H1 (cell line): ENCODE measurements at places on chromosomes 1 and 21.
A peak's percentile ranks its signal among the peaks of the same experiment; 100 is the strongest.

- no peak overlapping the region for H3K4me3 ChIP-seq
- no peaks in the 10 kb centered on the region for H3K27me3 ChIP-seq
- H3K27ac ChIP-seq, result no peak overlapping the region
- H3K4me1 ChIP-seq, result peaks cover 4% of the 10 kb centered on the region
Measured at GRCh38 chr1:21701401-21701800, 32.2 kb upstream of the RAP1GAP start.

GRCh38 chr1:161987872-161988271 lies 35.8 kb downstream of the OLFML2B start:
- no peak overlapping the region for H3K27ac ChIP-seq
- H3K4me1 ChIP-seq, result no peaks in the 10 kb centered on the region
- no peaks in the 10 kb centered on the region for H3K27me3 ChIP-seq
- H3K4me3 ChIP-seq, result no peak overlapping the region
- no peaks in the 10 kb centered on the region for H3K36me3 ChIP-seq
- no peak for DNase-seq

DNA sequence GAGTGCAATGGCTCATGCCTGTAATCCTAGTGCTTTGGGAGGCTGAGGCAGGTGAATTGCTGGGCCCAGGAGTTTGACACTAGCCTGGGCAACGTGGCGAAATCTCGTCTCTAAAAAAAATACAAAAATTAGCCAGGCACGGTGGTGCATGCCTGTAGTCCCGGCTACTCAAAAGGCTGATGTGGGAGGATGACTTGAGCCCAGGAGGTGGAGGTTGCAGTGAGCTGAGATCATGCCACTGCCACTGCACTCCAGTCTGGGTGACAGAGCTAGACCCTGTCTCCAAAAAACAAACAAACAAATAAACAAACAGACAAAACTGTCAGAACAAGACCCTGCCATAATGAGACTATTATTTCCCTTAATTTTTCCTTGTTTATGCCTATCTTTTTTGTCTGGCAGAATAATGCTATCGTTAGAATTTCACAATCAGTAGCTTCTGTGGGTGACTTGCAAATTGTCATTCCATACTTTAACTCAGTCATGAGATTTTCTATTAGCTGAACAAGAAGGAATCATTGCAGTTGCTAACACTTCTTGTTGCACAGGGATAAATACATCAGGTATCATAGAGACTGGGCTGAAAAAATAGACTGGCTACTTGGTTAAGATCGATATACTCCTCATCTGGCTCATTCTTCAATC lies 7.5 kb upstream of the THEM4 start:
- H3K4me3 ChIP-seq, result no peak overlapping the region
- DNase-seq, result no peak
- no peak overlapping the region for H3K27ac ChIP-seq
- H3K36me3 ChIP-seq, result no peaks in the 10 kb centered on the region

- no peaks in the 10 kb centered on the region for H3K27me3 ChIP-seq
- DNase-seq, result no peak
- no peak overlapping the region for H3K27ac ChIP-seq
- H3K4me3 ChIP-seq, result no peak overlapping the region
- H3K4me1 ChIP-seq, result no peaks in the 10 kb centered on the region
- no peaks in the 10 kb centered on the region for H3K36me3 ChIP-seq
Measured at GRCh38 chr1:199029855-199030254, 391.0 kb downstream of the PTPRC start.

DNA sequence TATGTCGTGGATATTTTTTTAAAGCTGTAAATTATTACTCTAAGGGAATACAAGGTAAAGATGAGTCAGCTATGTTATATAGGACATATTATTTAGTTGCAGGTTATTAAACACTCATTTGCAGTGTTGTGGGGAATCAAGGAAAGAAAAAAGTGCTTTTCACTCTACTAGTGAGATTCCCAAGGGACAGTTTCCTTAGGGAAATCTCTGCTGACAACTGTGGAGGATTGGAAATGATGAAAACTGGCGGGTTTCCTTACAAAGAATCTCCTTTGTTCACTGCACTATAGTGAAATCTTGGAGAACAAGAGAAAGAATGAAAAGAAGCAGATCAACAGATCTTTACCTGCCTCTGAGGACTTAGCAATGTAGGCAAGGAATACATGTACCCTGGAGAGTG lies 24.5 kb upstream of the TRIM45 start:
- H3K4me1 ChIP-seq, result no peaks in the 10 kb centered on the region
- no peak for DNase-seq
- H3K27ac ChIP-seq, result no peak overlapping the region
- no peak overlapping the region for H3K4me3 ChIP-seq
- H3K36me3 ChIP-seq, result no peaks in the 10 kb centered on the region
- H3K27me3 ChIP-seq, result no peaks in the 10 kb centered on the region

DNA sequence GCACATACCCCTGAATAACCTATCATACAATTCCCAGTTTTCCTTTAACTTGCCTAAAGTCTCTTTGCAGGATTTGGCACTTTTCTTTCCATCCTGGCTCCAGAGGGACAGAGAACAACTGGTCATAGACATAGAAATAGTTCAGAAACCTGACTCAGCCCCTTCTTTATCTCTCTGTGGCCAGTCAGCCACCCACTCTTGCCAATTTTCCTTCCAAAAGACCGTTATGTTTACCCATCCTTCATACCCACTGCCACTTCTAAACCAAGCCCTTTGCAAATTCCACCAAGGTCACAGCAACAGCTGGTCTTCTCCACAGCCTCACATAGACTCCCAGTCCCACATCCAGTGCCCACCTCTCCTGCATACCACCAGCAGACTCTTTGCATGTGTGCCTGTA lies 127.2 kb upstream of the FGGY start:
- no peak overlapping the region for H3K27ac ChIP-seq
- no peaks in the 10 kb centered on the region for H3K36me3 ChIP-seq
- no peaks in the 10 kb centered on the region for H3K4me1 ChIP-seq
- no peaks in the 10 kb centered on the region for H3K27me3 ChIP-seq
- no peak for DNase-seq

DNA sequence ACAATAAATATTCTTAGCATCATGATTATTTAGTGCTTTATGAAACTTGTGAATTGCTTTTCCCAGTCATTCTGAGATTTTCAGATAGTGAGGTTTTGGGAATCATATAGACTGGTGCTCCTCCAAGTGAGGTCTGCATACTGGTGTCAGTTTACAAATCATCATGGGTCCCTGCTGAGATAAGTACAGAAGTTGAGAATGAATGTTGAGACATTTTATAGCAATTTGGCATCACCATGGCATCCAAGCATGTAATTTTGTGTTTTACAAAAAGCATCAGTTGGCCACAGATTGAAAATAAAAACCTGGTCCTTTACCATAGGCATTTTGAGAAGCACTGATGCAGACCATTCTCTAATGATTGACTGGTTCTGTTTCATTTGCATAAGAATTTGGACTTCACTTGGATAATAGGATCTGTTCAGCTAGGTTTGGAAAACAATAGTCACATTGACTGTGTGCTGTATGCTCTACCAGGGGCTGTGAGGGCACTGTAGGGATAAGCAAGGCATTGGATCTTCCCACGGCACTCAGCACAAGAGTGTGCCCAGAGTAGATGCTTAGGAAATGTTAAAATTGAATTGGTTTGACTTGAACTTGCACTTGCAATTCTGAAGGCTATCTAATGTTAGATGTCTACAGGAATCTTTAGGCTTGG lies 79.0 kb upstream of the JUN start:
- DNase-seq, result no peak
- no peak overlapping the region for H3K4me3 ChIP-seq
- no peaks in the 10 kb centered on the region for H3K27me3 ChIP-seq

DNA sequence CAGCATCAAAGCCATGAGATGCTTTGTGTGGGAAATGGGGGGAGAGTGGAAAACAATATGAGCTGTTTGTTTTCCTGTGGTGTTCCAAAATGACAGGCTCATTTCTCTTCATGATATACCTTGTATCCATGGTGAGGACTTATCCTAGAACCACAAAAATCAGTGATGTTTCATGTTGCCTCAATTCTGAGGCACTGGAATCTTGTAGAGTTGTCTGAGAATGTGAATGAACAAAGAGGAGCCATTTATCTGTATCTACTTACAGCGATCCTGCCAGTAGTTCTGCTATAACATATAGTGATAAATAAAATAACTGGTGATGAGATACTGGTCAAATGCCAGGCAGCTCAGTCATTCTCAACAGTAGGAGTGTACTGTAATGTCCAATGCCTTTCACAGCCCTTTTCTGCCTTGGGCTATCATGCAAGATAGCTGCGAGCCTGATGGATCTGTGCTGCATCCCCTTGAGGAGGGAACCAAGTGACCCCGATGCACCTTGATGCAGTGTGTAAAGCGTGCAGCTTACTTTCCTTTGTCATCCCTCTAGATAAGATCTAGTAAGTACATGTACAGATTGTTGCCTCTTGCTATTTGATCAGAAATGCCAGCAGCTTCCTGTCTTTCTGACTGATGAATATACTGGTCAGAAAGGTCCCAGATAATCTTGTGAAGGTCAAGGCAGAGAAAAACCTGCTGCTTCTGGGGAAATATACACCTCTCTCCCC lies 52.8 kb downstream of the SLC44A3 start:
- H3K4me3 ChIP-seq, result no peak overlapping the region
- H3K4me1 ChIP-seq, result peaks cover 6% of the 10 kb centered on the region; the same call in 1 of the 2 replicates
- no peaks in the 10 kb centered on the region for H3K36me3 ChIP-seq
- no peaks in the 10 kb centered on the region for H3K27me3 ChIP-seq
- DNase-seq, result no peak

GRCh38 chr1:151164732-151165280 lies 896 bp downstream of the LYSMD1 start:
- H3K4me3 ChIP-seq, result peak overlapping the region; percentile 80
- H3K27ac ChIP-seq, result no peak overlapping the region
- peaks cover 2% of the 10 kb centered on the region; the same call in 1 of the 2 replicates for H3K36me3 ChIP-seq
- no peak for DNase-seq
- H3K27me3 ChIP-seq, result no peaks in the 10 kb centered on the region

- peaks cover 6% of the 10 kb centered on the region for H3K4me1 ChIP-seq
- H3K4me3 ChIP-seq, result peak overlapping the region; percentile 49
- H3K27ac ChIP-seq, result no peak overlapping the region
- H3K27me3 ChIP-seq, result peaks cover 22% of the 10 kb centered on the region
- DNase-seq, result no peak
Measured at GRCh38 chr1:221743416-221744208, 1.7 kb upstream of the DUSP10 start.
